Fibroblast of skin of right biceps (primary cell): ENCODE measurements at places on chromosomes 12 and 14.

- peak; percentile 87 for DNase-seq
Observed at GRCh38 chr12:88562846-88563582, 17.3 kb downstream of the KITLG start.

GRCh38 chr14:103231376-103232019 is 102.5 kb upstream of the EIF5 start:
- DNase-seq, result no peak

- no peak for DNase-seq
Observed at GRCh38 chr12:42660968-42661937, 71.7 kb upstream of the PRICKLE1 start.

DNA sequence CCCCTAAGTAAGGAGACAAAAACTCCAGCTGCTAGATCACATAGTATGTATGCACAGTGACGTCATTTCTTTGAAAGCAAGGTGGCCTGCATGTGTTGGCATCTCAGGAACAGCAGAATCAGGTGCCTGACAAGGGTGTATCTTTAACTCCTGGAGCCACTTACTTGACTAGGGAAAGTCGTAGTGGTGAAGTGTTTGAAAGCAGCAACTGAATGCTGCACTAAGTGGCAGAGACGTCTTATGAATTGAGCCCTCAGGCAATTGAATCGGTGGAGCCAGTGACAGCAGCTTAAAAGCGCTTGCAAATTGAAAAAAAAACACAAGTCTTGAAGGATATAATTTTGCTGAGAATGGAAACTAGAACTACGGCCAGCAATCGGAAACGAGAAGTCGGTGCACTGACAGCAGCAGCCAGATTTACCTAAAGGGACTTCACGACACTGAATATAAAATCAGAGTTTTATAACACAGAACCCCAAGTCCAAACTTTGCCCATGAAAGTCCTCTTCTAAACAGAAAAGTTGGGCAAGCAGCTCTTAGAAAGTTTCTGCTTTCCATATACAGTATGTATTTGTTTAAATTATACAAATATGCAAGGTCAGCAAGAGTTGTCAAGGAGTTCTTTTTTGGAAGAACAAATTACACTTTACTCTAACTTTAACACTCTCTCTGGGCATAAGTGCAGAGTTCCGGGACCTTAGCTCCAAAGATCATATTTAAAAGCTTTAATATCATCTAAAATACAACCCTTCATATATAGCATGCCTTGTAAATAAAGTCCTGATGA is 1.1 kb downstream of the IGF1 start:
- DNase-seq, result no peak

- DNase-seq, result no peak
Observed at GRCh38 chr12:126684703-126685102, 1582.3 kb upstream of the TMEM132C start.

DNA sequence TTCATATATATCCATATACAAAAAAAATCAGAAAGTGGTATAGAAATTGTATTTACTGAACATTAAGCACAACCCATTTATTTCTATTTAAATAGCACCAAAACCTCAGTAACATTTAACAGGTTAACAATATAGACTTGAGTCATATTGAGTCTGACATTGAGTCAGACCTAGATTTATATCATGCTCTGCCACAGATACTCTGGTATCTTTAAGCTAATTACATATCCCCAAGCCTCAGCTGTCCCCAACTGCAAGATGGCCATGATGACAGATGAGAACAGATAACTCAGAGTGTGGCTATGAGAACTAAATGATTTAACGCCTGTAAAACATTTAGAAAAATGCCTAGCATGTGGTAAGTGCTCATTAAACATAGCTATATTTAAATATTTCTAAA is 40.3 kb downstream of the IFNG start:
- peak; percentile 5 for DNase-seq

GRCh38 chr14:100567877-100568163 is 19.4 kb downstream of the BEGAIN start:
- DNase-seq, result no peak

DNA sequence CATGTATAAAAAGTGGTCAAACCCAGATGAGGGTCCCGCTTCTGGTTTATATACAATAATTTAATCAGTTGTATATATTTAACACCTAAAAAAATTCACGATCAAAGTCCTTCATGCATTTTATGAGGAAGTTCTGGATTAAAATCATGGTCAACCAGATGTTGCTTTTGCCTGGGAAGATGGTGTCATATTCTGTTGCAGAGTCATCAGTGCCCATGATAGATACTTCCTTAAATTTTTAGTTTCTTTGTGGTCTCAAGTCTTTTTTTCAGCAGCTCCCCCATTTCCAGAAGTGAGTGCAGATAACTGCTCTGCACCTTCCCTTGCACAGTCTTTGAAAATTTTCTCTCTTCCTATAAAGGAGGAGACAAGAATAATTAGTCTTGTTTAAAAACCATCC is 16.1 kb downstream of the ERP29 start:
- DNase-seq, result no peak

- DNase-seq, result no peak
Observed at GRCh38 chr14:33406766-33407165, 468.1 kb downstream of the NPAS3 start.

DNA sequence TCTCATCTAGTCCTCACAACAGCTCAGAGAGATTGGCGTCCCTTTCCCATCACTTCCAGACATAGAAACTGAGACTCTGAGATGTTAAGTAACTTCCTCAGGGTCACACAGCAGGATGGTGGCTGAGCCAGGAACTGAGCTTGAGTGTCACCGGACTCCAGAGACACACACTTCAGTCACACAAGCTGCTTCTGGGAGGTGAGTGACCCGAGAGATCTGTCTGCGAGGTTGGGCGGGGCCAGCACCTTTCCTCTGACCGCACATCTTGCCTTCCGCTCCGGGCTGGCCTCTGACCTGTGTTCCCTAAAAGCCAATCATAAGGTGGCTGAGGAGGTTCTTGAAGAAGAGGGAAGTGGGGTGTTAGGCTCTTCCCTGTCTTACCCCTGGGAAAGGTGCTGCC is 72.2 kb downstream of the ADCK1 start:
- DNase-seq, result no peak

DNA sequence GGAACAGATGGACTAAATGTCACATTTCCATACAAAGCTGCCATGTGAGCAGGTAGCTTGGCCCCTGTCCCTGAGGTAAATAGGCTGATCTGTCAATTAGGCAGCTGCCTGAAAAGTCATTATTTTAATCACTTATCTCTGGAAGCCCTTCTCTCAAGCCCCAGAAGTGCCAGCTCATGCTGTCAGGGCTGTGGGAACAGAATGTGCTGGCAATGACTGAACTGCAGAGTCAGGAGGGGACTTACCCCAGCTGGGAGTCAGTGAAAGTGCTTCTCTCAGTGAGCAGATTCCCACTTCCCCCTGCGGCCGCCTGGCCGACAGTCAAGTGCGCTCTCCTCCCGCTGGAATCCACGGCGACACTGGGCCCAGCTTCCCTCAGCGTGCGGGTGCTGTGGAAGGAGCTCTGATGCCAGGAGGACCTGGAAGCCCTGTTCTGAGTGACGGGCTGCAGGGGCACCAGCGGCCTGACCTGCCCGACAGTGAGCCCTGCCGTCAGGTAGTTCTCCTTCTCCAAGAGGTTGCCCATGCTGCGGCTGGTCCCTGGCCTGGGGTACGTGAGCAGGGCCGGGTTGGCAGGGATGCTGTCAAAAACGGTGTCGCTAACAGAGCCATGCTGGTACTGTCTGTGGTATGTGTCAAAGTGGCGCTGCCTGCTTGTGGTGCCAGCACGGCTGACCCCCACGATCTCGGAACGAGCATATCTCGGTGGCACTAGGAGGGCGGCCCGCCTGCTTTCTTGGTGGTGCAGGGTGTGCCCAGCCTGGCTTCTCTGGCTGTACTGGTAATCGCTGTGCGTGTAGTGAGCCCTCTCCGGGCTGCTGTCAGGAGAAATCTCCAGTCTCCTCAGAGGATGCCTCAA is 18.7 kb downstream of the PKP2 start:
- no peak for DNase-seq

GRCh38 chr12:52681526-52682380 is 1.5 kb upstream of the KRT1 start:
- DNase-seq, result no peak

GRCh38 chr12:60148831-60149230 is 553.0 kb downstream of the SLC16A7 start:
- DNase-seq, result peak; percentile 96

GRCh38 chr12:32901553-32901952 is 5.0 kb upstream of the PKP2 start:
- no peak for DNase-seq

DNA sequence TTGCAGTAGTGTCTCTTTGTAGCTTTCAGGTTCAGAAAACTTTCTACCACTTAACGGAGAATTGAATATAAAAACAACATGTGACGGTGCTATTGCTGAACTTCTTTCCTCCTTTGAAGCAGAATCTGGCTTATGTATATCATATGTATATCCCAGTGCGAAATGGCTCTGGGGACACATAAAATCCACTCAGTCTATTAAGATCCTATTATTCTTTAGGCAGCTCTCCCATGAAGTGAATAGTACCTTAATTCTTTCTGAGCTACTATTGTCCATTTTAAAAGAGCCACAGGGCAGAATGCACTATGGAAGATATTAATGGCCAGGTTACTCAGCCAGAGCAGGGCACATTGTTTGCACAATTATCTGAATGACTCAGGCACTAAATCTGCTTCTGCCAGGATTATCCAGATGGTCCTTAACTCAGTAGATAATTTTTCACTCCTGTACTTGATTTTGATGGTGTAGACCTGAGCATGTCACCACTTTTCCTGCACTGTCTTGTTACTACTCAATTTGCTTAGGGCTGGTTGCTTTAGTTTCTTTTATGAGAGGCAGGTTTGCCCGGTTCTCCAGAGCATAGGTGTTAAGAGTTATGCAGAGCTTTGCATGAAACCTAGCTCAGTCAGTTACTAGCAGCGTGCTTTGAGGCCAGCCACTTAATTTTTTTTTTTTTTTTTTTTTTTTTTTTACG is 5.5 kb downstream of the CNTN1 start:
- DNase-seq, result no peak

- DNase-seq, result no peak
Observed at GRCh38 chr12:95699579-95699978, 91.0 kb downstream of the NTN4 start.

GRCh38 chr14:36485773-36486172 is 34.3 kb downstream of the NKX2-1 start:
- no peak for DNase-seq

DNA sequence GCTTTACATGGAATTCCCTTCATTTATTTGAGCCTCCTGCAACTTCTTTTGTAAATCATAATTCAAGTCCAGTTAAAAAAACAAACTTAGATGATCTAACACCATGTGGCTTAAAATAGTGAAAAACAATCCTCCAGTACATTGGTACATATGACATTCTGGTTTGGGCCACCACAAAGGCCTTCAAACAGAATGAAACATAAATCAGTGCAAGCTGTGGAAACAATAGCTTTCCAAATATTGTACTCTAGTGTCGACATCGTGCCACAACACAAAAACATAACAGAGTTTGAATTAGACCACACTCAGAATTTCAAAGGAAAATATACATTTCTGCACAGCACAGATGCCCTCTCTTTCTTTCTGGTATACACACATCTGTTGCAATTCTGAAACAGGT is 751.3 kb downstream of the SLC6A15 start:
- peak; percentile 11 for DNase-seq

GRCh38 chr12:28023156-28023887 is 50.8 kb upstream of the PTHLH start:
- DNase-seq, result peak; percentile 98

DNA sequence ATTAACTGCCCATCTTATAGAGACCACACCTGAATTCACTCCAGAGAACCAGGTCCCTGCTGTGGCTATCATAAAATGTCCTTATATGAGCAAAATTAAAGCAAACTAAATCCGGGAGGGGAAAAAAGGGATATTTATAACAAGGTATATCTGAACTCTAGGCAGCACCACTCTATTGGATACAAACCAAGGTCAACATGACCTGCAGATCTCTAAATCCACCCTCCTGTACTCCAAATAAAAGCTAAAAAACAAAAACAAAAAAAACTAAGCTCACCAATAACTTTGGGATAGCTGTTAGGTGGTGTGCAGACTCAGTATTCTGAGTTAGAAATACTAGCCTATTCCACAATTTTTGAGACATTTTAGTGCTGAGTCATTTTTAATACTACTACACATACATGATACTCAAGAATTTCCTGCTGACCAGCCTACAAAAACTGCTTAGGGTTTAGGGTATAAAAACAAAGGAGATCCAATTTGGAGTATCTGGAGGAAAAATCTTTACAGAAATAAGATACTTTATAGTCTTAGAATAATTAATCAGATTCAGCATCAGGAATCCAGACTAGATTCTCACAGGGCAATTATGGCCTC is 46.6 kb upstream of the LTBP2 start:
- DNase-seq, result peak; percentile 82
